ENCODE measurements at places on chromosomes 6 and 20. TPM values are rescaled to one million over a fixed set of nuclear protein-coding genes. Genes with fewer than 3 reads are reported as not detected.

OR2J3 gene
- polyA plus RNA-seq = not detected

KHDC1L gene
- 0.23 TPM for polyA plus RNA-seq

C20orf204 gene
- 1.7 TPM for polyA plus RNA-seq

AK9 gene
- polyA plus RNA-seq = 14.5 TPM

OPRM1 gene
- not detected for polyA plus RNA-seq

- DNase-seq = no peak
Observed at GRCh38 chr6:55775029-55775318, 100.4 kb downstream of the BMP5 start.

- no peak for DNase-seq
Observed at GRCh38 chr6:154509421-154510143, 903 bp downstream of the CNKSR3 start.

DNA sequence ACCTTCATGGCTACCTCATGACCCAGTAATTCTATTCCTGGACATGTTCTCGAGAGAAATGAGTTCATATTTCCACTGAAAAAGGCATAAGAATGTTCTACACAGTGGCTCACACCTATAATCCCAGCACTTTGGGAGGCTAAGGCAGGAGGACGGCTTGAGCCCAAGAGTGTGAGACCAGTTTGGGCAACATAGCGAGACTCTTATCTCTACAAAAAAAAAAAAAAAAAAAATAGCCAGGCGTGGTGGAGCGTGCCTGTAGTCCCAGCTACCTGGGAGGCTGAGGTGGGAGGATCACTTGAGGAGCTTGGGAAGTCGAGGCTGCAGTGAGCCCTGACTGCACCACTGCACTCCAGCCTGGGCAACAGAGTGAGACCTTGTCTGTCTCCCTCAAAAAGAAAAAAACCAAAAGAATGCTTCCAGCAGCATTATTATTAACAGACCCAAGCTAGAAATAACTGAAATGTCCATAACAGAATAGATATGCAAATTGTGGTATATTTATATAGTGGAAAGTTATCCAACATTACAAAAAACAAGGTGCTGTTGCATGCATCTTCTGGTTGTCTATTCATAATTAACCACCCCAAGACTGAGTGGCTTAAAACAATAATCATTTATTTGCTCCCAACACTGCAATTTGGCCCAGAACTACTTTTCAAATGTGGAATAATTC is 9.4 kb upstream of the RAB44 start:
- no peak for DNase-seq

GRCh38 chr20:62484478-62484877 is 8.7 kb upstream of the GATA5 start:
- DNase-seq = no peak

- no peak for DNase-seq
Observed at GRCh38 chr20:63264519-63264918, 8.1 kb upstream of the ARFGAP1 start.

- peak; percentile 23 for DNase-seq
Observed at GRCh38 chr6:8589941-8590729, 154.8 kb upstream of the SLC35B3 start.

GRCh38 chr6:138594758-138595140 is 95.5 kb upstream of the NHSL1 start:
- DNase-seq = no peak

DNA sequence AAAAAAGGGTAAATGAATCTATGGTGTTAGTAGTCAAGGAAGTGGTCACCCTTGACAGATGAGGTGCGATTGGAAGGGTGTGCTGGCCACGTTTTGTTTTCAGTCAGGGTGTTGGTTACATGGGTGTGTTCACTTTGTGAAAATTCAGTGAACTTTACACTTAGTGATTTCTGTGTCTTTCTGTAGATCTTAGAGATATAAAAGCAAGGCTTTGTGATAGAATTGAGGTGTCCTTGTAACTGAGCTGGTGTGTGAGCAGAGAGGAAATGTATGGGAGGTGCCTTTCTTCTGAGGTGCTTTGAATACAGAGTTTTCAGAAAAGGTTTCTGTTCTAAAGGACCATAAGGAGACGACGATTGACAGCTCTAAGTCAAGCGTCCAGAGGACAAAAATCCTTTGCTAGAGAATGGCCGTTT is 90.5 kb downstream of the SAMD3 start:
- DNase-seq = no peak

GRCh38 chr6:123875784-123876183 is 72.1 kb downstream of the NKAIN2 start:
- DNase-seq = no peak

GRCh38 chr6:26401389-26401986 is 587 bp upstream of the BTN3A1 start:
- DNase-seq = no peak

DNA sequence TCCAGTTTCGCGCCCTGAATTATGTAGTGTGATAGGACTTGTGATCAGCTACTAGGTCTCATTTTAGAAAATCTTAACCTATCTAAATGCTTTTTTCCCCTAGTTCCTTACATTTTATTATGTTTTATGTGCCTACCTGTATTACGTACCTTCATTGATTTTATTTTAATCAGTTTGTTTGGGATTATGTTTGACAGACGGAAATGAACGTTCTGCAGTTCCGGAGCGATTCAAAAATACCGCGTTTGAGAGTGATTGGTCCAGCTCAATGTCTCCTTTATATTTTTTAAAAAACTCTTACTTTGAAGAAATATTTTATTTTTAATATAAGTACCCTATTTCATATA is 114.3 kb upstream of the BTN3A2 start:
- no peak for DNase-seq

DNA sequence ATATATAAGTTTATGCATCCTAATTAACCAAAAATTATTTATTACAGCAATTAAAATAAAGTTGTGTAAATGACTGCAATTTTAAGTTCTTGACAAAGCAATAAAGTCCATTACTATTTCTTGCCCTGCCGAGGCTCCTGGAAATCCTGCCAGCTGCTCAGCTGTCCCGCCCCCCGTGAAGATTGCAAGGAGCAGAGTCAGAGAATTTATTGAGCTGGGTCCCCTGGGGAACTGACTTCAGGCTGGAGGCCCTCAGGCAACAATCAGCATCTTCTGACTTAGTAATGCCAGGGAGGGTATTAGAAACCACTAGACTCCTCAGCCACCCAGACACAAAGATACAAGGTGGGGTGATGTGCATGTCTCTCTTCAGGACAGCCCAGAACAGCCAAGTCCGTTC is 92.3 kb downstream of the EDN3 start:
- no peak for DNase-seq

DNA sequence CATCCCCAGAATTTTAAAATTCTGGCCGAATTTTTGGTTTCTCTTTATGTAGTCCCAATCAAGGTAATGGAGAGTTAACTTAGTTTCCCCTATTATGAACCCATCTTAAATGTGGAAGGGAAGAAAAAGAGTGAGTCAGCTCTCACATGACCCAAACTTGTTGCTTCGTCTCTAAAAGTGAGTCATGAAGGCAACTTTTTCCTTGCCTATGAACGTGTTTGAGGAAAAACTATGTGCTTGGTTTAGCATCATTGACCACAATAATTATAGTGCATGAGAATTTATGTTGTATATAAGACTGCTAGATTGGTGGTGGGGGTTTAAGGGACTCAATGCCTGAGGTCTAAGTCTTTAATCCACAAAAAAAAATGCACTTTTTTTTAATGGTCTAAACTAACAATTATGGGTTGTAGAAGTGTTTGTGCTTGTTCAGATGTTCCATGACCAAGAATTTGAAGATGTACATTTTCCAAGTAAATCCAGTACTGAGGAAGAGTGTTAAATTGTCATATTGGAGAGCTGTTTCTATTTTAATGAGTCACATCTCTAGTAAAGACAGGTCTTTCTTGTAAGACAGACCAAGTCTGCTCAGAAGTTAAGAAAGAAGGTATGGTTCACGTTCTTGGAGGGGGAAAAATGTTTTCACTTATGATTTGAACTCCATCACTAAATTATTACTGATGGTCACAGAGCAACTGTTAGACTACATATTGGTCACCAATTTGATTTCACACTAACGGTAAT is 409.9 kb upstream of the MARCKS start:
- DNase-seq = no peak

GRCh38 chr20:20463933-20464374 is 96.0 kb downstream of the INSM1 start:
- no peak for DNase-seq

- peak; percentile 73 for DNase-seq
Observed at GRCh38 chr6:149431905-149432775, 32.1 kb downstream of the SUMO4 start.
